ENCODE measurements at places on chromosomes 4 and X.

DNA sequence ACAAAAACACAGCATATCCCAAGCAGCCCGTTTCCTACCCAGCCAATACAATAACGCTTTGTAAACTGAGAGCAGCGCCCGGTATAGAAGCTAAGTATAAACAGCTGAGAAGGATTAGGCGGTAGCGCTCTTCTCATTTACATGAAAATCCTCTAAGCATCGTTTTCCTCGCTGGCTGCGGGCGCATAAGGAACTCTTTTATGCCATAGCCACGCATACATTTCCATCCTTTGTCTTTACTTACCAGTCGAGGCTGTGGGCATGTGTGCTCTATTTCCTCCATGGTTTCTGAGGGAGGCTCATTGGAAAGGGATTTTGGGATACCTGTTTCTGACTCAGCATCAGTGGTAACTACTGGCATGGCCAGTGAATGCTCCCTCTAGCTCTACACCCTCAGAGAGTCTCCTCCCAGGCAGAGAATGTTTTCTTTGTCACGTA, 383 bp downstream of the PCYT1B start:
- no peak for DNase-seq

DNA sequence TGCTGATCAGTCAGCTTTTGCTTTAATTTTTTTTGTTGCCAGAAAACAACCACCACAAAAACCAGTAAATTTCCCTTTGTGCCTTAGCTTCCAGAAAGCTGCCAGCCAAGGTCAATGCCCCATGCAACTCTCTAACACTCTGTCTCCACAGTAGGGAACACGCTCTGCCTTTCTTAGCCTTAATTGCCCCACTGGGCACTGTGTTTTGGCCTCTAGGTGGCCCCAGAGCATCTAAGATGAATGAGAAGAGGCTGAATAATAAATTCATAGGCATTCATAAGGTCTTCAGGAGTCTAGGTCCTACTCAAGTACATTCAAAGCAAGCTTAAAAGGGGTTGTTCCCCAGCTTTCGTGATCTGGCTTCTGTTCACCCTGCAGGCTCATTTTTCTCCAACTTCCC, 57.7 kb upstream of the PASD1 start:
- DNase-seq, result no peak

GRCh38 chrX:25005382-25006185, 10.2 kb downstream of the ARX start:
- no peak for DNase-seq

DNA sequence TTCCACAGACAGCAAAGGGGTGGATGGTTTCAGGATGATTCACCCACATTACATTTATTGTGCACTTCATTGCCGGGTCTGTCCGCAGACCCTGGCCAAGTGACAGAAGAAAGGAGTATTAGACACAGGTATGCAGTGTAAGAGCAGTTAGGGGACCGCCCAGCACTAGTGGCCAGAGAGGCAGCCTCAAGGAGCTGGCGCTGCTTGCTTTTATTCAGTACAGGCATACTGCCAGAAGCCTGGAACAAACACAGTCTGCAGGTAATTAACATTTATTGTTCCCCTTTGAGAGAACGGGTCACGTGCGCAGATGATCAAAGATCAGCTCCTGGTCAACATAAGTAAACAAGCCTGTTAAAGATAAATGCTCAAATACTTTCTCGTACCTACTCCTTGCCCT, 1639.0 kb upstream of the IGFBP7 start:
- peak; percentile 82 for DNase-seq

GRCh38 chr4:47221721-47222120, 190.4 kb downstream of the GABRB1 start:
- DNase-seq, result no peak

- DNase-seq, result no peak
Measured at GRCh38 chrX:86133761-86134160, 14.5 kb upstream of the DACH2 start.

GRCh38 chr4:36067116-36067515, 177.2 kb downstream of the ARAP2 start:
- DNase-seq, result no peak

- no peak for DNase-seq
Measured at GRCh38 chrX:141158084-141158483, 18.8 kb downstream of the LDOC1 start.

DNA sequence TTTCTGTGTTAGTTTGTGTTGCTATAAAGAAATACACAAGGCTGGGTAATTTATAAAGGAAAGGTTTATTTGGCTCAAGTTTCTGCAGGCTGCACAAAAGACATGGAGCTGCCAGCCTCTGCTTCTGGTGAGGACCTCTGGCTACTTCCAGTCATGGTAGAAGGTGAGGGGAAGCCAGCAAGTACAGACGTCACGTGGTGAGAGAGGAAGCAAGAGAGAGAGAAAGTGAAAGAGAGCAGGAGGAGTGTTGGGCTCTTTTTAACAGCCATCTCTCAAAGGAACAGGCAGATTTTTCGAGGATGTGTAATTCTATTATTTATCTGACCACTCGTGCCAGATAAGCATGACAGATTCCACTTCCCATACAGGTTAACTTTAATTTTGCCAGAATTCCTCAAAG, 1199.1 kb downstream of the ADGRL3 start:
- no peak for DNase-seq

GRCh38 chr4:101280866-101281600, 66.3 kb downstream of the PPP3CA start:
- no peak for DNase-seq

GRCh38 chr4:53543561-53543960, 47.7 kb downstream of the LNX1 start:
- no peak for DNase-seq

Data from mucosa of descending colon (tissue), 3 donors.